ENCODE measurements at places on chromosomes 6 and 20.

GRCh38 chr20:61684583-61685235 lies 381.0 kb downstream of the TAF4 start:
- DNase-seq: no peak

DNA sequence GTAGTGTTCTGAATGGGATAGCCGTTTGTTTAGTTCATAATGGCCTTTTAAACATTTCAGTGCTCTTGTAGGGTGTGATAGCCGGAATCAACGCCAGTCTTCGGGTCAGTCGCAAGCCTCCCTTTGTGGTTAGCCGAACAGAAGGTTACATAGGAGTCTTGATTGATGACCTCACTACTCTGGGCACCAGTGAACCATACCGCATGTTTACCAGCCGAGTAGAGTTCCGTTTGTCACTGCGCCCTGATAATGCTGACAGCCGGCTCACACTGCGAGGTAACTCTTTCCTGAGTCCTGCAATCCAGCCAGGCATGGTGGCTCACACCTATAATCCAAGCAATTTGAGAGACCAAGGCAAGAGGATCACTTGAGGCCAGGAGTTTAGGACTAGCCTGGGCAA lies 20.4 kb downstream of the MTO1 start:
- DNase-seq: no peak

- peak; percentile 52 for DNase-seq
Measured at GRCh38 chr20:63940071-63940471, 16.1 kb downstream of the UCKL1 start.

- DNase-seq: peak; percentile 68
Measured at GRCh38 chr6:40912158-40912946, 126.7 kb downstream of the UNC5CL start.

DNA sequence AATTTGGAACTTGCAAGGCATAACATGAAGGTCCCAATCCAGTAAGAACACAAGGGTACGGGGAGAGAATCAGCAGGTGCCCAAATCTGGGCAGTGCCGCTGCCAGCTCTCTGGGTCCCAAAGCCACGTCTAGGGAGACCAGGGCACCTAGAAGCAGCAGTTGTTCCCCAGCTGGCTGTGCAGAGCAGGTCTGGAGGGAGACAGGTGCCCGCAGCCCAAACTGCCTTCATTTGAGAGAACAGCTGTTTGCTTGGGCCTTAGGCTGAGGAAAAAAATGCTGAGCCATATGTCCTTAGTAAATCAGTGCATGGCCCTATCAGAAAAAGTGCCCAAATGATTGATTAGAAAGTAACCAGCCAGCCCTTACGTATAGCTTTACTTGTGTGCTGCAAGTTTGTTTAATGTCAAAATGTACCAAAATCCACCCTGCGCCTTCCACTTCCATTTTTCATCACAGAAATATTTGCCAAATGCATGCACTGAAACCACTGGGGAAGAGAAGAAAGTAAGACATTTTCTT lies 9.1 kb upstream of the PRELID3B start:
- DNase-seq: no peak

- no peak for DNase-seq
Measured at GRCh38 chr6:114042267-114043016, 71.5 kb upstream of the HDAC2 start.

DNA sequence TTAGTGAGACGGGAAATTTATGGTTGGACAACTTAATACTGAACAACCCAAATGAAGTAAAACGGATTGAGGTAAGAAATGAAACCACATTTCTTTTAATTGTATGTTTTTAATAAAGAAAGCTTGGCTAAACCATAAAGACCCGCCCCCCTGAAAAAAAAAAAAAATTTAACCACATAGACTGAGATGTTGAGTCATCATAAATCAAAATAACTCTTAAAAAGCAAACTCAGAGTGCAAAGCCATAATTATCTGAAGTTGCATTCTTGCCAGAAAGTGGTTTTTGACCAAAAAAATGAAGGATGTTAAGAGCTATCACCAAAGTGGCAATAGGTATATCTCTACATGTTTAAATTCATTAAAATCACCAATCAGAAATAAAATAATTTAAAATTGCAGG lies 101.8 kb upstream of the COL21A1 start:
- no peak for DNase-seq

GRCh38 chr6:73236144-73236750 lies 11.0 kb upstream of the KHDC1L start:
- no peak for DNase-seq

DNA sequence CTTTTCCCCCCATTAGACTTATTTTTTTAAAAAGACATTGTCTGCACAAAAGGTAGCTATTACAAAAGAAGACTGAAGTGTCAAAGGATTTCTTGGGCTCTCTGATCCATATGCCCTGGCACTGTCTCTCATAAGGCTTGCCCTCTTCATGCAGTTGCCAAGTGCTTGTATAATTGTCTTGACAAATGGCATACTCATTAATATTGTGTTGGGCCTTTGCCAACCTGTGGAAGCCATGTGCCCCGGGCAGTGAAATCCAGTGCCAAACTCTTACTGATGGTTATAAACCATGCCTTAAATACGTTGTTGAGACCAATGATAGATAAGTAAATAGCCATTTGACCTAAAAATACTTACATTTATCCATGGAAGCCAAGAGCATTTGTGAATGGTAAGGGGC lies 98.1 kb downstream of the FARS2 start:
- DNase-seq: no peak

Measured in right lobe of liver (tissue), 6 donors.